Cardiac fibroblast (primary cell): ENCODE measurements at places on chromosomes 6 and 20.

DNA sequence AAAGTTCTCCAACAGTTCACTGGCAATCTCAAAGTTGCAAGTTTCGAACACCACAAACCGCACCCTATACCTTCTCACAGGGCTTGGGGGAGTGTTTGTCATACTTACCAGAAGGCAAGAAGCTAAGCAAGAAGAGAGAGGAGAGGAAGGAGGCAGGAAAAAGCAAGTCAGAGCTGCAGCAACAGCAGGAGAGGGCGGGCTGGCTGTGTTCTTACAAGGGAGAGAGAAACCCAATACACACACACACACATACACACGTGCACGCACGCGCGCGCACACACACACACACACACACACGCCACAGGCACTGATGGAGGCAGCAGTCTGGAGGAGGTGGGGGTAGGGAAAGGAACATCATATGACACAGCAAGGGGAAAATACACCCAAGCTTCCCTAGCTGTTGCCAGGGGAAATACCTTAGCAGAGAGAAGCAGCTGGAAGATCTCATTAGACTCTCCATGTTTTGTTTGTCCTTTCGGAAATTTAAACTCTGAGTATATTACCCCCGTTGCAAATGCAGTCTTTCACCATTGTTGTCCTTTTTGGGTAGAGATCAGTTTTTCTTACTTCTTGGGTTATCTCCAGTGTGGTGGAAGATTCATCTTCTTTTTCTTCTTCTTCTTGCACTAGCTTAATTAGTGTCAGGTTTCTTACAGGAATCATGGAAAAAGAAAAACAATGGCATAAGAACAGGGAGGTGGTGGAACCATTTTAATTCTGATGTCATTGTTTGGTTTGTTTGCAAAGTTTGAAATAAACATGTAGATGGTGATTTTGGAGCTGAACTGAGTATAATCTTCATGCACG lies at the start of gene TXLNB:
TSS of gene TXLNB (minus strand) at position 186 of the 807 bp plus-strand sequence. CDS start 3,099 bp downstream, outside the sequence.
- peak; percentile 85 for DNase-seq

- no peak for DNase-seq
These were observed 158.4 kb downstream of the ANKRD60 start for GRCh38 chr20:58069796-58070663.

- peak; percentile 13 for DNase-seq
These were observed 15.2 kb downstream of the CTCFL start for GRCh38 chr20:57509665-57510237.

DNA sequence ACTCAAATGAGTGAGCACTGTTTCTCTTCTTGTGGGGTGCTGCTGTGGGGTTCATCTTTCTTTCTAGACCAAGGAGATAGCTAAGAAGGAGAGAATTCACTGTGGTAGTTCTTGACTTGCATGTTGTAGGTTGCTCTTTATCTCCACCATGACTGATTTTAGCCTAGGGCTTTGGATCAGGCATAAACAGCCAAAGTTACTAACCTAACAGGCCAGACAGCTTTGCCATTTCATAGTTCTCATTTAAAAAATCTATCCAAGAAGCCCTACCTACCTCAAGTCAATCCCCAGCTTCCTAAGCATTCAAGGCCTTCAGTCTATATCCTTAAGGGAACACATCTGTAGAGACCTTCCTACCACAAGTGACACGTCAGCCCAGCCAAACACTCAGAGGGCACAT lies 107.9 kb upstream of the CARMIL1 start:
- DNase-seq: no peak

DNA sequence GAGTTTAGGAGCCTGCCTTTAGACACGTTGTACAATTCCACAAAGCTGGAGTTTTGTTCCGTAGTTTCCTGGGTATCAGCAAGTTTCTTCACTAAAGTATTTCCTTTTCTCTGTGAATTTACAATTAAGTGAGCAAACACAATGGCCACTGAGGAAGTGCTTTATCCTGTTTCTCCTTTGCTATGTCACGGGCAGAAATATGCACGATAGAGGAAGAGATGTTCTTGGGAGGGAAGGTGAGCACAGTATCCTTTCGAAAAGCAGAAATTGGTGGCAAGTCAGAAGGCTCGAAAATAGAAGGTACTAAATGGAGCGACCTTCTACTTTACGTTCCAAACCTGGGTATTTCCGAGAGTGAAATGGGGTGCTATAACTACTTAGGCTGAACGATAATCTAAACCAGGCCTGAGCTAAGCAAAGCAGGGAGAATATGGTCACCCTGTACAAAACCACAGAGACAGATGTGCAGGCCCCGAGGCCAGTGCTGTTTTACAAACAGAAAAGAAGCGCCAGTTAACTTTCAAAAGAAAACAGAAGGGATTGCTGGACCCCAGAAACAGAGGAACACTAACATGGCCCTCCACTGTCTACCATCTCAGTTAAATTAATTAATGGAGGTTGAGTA lies 259.6 kb downstream of the TBC1D7 start:
- DNase-seq: no peak

DNA sequence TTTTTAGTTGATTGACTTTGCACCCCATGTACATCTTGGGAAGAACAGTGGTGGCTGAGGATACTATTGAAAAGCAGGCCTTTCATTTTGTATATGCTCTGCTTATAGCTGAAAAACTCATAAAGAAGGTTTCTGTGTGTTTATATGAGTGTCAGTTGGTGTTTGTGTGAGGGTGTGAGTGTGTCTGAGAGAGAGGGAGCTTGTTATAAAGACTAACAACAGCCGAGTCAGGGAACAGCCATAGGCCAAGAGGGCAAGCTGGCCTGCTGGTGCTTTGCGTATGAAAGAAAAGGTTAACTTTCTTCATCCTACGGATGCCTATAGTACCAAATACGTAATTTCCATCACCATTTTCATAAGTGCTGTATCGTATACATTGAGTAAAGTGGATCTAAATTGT lies 88.3 kb downstream of the MTHFD1L start:
- no peak for DNase-seq

DNA sequence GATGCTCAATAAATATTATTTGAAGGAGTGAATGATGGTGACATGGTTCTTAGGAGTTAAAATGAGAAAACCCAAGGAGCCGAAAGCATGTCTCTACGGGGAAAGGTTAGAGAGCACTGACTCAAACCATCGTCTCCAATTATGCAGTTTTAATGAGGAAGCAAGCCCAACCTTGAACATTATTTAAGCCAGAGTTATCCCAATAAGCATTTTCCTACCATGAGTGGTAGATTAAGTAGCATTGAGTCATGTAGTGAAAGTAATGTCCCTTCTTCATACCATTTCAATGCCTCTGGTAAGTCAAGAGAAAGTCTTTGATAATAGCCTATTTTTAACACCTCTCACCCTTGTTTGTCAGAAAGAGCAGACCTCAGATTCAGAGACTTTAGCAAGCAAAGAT lies 13.5 kb downstream of the TSHZ2 start:
- DNase-seq: no peak

- no peak for DNase-seq
These were observed 38.2 kb downstream of the CAP2 start for GRCh38 chr6:17431581-17431980.

DNA sequence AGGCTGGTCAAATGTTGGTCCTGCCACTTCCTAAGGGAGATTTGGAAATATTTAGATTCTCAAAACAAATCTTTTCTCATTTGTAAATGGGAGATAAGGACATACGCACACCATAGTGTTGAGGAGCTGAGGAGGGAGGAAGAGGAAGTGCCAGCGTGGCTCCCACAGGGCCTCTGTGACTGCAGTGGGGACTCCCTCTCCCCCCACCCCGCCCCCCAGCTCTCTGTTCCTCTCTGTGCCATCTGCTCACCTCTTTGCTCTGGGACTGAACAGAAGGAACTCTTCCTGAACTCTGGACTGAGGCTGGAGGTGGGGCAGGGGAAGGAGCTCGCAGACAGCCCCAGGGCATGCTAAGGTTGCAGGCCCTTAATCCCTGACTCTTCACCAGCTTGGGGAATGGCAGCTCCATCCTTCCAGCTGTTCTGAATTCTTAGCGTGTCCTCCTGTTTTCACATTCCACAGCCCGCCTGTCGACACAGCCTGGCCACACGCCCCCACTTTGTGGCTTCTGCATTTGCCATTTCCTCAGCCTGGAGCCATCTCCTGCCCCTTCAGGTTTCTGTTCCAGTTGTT lies 11.4 kb downstream of the DDX27 start:
- no peak for DNase-seq

DNA sequence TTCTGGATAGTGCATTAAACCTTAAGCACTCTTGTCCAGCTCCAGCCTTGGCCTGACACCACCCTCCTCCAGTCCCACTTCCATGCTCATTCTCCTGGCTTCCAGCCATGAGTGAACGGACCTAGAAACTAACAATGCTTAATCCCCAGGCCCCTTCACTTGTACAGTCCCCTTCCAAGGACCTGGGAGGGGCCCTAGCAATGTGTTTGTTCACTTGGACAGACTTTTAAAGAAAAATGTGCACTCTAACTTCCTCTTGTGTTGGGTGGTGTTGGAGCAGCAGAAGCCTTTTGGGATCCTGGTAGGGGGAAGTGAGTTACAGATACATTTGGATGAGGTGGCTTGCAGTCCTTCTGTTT lies 48.9 kb upstream of the CCN6 start:
- no peak for DNase-seq

GRCh38 chr6:56959938-56960337 lies 5.0 kb downstream of the BEND6 start:
- DNase-seq: no peak

DNA sequence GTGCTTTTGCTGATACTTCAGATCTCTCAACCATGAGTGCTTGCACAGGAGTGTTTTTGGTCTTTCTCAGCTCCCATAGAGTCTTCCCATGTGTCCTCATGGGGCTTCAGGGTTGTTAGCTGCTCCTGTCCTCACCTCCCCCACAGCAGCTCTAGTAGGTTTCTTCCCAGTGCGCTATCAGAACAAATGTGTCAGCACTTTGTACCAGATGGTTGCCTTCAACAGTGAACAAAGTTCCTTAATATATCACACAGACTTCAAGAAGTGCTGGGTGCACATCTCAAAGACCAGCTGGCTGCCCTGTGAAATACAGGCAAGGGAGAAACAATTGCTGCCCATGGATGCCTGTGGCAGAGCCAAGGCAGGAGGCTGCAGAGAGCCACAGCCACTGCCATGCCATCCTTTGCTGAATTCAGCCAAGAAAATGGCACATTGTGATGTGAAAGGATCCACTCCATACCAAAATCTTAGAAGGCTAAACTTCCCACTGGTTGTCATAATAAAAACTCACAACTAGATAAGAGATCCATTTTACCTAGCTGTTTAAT lies 471.3 kb downstream of the C6orf118 start:
- DNase-seq: no peak
